Gastroesophageal sphincter (tissue), 4 donors: ENCODE measurements at places on chromosomes 5 and 9. TPM values are rescaled to one million over a fixed set of nuclear protein-coding genes. Genes with fewer than 3 reads are reported as not detected.

DNA sequence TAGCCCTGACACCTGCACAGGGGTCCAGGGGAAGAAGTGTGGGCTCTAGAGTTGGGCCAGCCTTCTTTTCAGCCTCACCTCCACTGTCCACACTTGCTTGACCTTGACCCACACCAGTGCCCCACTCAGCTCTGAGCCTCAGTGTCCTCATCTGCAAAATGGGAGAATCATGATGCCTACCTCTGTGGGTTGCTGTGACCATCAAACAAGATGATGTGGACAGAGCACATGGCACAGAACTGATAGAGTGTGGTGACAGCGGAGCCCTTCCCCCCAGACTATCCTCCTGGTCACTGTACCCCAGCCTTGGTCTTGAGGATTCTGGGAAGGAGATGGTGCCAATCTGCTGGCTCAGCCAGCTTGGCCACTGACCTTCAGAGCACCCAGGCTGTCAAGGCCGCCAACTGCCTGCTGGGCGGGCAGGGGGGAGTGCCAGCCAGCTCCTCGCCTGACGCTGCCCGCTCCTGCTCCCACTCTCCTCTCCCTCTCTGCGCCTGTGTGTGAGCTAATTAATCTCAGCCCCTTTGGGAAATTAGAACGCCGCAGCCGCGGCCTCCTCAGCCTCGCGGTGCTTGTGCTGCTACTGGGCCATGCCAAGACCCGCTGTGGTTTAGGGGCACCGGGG is 16.7 kb downstream of the CXXC5 start:
- no peak for ATAC-seq

The RANBP17 gene
- total RNA-seq: 14.0 TPM

The CCL27 gene
- not detected for total RNA-seq

GRCh38 chr9:124759327-124759726 is 11.8 kb downstream of the NR6A1 start:
- no peak for ATAC-seq

DNA sequence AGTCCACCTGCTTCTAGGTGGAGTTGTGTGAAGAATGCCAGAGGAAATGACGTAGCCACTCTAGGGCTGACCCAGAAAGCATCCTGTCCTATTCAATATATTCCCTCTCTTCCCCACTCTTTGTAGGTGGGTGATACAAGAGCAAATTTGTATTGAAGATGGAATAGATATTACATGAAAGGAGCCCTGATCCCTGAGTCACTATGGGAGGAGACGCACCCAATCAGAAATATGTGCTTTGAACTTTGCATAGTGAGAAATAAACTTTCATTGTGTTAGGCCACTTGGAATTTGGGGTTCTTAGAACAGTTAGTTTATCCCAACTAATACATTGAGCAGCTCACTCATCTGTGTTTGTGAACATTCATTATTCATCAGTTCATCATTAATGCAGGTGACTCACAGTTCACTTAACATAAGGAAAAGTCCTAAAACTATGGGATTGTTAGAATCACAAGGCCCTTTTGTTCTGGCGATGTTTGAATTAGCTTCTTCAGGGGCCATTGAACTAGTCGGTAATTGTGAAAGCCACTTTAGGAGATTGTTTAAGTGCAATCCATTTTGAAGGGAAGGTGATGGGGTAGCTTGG is 26.9 kb upstream of the NTRK2 start:
- ATAC-seq: no peak

GRCh38 chr5:171314728-171315385 is 5.8 kb downstream of the TLX3 start:
- ATAC-seq: no peak

DNA sequence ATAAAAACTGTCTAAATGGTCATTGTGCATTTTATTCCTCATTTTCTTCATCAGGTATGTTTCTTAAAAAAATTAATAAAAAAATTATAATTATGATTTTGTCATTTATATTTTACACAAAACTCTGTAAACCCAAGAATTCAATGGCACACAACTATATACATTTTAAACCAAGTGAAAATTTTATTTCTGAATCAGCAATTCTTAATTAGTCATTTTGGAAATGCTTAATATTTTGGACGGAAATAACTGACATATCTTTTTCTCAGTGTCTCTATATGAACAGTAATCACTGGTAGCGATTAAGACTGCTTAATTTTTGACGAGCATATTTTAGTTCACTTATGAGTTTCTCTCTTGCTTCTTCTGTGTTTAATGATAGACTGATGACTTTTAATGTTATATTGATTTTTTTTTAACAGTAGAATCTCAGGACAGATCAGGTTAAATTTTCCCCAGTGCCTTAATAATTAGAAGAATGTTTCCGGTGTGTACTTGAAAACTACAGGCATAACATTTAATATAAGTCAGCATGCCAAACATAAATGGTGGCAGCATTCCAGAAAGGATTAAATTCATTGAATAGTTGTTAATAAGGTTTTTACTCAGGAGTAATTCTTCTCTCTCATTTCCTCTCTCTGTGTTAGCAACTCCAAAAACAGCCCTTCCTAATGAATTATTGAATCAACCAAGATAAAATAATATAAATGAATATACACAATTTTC is 644.7 kb upstream of the CDH6 start:
- ATAC-seq: no peak

GRCh38 chr5:134736173-134736812 is 2.1 kb upstream of the CAMLG start:
- ATAC-seq: no peak

DNA sequence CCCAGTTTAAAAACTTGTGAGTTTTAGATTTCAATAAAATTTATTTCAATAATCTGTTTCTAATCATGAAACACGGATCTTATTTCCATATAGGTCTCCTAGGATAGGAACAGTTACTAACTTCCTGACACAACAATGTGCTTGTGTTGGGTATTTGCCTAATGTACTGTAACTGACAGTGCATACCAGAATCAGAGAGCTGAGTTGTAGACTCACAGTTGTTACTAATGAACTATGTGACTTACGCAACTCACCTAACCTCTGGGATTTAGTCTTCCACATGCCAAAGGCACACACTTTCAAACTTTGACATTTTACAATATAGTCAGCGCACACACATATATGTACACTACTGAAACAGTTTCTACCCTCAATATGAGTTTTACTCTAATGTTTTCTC is 77.7 kb downstream of the HOMER1 start:
- no peak for ATAC-seq

GRCh38 chr5:129718471-129719090 is 29.3 kb upstream of the MINAR2 start:
- ATAC-seq: no peak

- ATAC-seq: no peak
Measured at GRCh38 chr9:32487981-32488380, 38.0 kb downstream of the RIGI start.

DNA sequence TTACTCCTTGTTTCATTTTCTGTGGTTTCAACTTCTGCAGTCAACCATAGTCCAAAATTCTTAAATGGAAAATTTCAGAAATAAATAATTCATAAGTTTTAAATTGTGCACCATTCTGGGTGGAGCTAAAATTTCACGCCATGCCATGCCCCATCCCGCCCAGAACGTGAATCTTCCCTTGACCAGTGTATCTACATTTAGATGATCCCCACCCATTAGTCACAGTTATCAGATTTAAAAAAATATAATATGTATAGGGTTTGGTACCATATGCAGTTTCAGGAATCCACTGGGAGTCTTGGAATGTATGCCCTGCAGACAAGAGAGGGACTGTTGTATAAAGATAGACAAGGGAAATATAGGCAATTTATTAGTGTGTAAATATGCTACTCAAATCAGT is 759.7 kb upstream of the ZNF608 start:
- ATAC-seq: no peak

DNA sequence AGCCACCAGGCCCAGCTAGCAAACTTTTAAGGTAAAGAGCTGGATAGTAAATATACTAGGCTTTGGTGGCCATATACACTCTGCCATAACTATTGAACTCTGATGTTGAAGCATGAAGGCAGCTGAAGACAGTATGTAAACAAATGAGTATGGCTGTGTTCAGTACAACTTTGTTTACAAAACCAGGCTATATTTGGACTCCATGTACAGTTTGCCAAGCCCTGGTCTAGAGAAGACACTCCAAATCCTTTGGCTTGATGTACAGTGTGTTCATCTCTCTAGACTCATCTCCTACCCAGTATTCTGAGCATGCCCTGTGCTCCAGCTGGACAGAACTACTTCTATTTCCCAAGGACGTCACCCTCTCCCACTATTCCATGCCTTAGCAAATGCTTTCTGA is 54.3 kb upstream of the MEGF10 start:
- no peak for ATAC-seq

The RLN2 gene
- not detected for total RNA-seq

- ATAC-seq: no peak
Measured at GRCh38 chr5:170638454-170639220, 134.8 kb downstream of the KCNIP1 start.

- no peak for ATAC-seq
Measured at GRCh38 chr5:121834021-121834420, 17.7 kb upstream of the FTMT start.

DNA sequence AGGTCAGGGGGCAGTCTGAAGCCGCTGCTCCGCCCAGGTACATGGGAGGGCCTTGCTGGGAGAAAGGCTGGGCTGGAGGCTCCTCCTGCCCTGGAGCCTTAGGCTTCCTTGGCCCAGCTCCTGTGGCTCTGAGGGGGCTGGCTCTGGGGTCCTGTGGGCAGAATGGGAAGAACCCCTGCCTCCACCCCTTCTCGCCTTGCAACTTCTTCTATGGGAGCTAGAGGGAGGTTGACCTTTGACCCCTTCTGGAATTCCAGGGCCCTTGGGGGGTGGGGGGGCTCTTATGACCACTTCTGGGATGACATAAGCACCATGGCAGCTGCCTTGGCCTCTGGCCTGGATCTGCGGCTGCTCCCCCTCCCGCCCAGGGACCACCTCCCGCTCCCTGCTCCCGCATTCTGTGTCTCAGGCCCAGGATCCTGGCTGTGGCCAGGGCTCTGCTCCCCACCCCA is 32.2 kb downstream of the IER5L start:
- peak; percentile 16 for ATAC-seq

DNA sequence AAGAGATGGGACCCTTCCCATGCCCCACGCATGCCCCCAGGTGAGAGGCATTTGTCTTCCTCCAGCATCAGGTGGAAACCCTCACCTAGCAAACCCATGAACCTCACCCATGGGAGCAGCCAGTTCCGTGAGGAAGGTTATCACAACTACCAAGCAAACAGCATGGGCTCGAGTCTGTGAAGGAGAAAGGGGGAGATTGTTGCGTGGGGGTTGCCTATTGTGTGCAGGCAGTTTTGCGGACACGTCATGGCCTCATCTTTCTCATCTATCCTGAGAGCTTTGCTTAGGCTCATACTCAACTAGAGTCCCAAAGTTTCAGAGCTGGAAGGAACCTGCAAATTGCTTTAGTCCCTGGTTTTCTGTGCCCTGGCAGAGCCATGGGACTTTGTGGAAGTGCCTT is 73.6 kb upstream of the TGFBR1 start:
- no peak for ATAC-seq

DNA sequence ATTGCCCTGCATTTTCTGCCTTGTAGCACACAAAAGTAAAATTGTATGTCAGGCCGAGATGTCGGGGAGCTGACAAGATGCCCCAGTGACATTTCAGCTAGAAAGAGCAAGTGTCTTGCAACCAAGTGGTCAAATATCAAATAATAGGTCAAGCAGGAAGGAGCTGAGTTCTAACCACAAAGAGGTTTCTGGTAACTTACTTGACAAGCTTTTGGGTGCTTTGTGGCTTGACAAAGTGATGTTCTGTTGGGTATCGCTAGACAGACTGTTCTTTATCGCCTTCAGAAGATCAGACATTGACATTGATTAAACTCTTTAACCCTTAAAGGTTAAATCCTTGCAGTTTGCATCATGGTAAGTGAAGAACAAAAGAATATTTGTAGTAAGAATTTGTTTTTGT is 419.9 kb downstream of the CCDC171 start:
- no peak for ATAC-seq

GRCh38 chr9:125145425-125145824 is 2.1 kb upstream of the SCAI start:
- ATAC-seq: no peak

The CDKN2B-AS1 gene
- not detected for total RNA-seq

The OGN gene
- 12.9 TPM for total RNA-seq

- ATAC-seq: no peak
Measured at GRCh38 chr9:36847781-36848673, 186.0 kb downstream of the PAX5 start.

DNA sequence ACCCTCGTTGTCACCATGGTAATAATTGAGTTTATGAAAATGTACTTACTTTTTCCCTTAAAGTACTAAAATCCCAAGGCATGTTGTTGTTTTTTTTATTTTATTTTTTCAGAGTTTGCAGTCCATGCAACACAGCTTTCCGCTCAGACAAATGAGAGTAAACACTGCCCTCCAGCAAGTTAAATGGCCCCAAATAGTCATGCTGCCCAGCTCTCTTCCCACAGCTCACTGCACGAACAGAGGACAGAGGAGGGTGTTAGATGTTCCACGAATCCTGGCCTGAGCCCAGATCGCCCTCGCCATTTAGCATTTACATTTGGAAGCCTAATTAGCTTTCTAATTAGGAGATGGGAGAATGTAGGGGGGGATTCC is 1.9 kb downstream of the NIM1K start:
- ATAC-seq: no peak

DNA sequence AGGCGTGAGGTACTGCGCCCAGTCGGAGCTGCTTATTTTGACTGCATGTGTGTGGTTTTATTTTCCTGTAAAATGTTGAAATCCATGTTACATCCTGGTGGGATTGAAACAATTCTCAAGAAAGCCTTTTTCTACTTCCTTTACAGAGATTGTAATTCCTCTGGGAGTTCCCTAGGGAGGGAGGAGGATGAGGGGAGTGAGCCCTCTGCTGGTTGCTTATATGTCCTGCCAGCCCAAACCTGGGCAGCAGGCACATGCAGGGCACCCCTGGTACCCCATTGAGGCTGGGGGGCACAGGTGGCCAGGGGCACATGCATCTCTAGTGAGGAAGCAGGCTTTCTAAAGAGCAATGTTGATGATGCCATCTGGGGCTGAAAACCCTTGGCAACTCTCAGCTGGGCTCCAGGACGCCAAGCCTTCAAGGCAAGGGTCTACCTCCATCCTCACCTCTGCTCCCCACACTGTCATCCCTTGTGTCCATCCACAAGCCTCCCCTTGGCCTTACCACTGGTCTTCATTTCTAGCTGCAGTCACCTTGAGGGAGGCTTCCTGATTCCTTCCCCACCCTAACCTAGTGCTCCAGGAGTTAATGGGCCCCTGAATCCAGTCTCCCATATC is 84.7 kb upstream of the TNFSF8 start:
- no peak for ATAC-seq

- ATAC-seq: no peak
Measured at GRCh38 chr5:57311921-57312735, 138.3 kb downstream of the GPBP1 start.

DNA sequence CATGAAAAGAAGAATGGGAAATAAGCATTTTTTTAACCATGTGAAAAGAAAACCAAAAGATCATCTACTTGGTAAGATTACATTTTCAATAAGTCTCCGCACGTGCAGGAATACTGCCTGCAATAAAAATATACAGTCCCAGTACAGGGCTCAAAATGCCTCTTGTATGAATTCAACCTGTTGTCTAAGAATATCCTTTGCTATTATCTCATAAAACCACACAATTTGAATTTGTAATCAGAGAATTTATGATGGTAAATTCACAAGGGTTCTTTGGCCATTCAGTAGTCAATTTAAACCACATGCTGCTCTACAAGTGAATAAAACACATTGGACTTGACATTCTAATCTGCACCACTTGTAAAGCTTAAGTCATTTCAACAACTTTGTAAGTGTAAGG is 46.6 kb downstream of the ST8SIA4 start:
- no peak for ATAC-seq

The WWC1 gene
- total RNA-seq: 6.6 TPM

- no peak for ATAC-seq
Measured at GRCh38 chr9:130484362-130485072, 39.8 kb downstream of the ASS1 start.

- ATAC-seq: no peak
Measured at GRCh38 chr5:123756318-123756665, 244.3 kb downstream of the CSNK1G3 start.
